Jurkat, Clone E6-1 (cell line): ENCODE measurements at places on chromosomes 16 and 17.

- no peak for DNase-seq
These were observed 983 bp downstream of the VAT1L start for GRCh38 chr16:77789085-77790008.

DNA sequence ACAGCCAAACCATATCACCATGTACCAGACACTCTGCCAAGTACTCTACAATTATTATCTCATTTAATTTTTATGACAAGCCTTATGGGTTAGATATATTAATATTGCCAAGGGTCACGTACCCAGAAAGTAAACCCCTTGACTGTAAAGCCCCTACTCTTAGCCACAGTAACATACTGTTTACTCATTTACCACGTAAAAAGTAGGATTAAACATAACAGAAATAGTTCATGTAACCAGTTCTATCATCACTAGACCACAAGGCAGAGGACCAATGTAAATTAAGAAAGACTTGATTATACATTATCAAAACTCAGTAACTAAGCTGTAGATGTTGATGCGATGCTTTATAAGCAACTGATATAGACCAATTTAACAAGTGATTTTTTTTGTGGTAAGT, 101.5 kb upstream of the CNTNAP4 start:
- DNase-seq: no peak

DNA sequence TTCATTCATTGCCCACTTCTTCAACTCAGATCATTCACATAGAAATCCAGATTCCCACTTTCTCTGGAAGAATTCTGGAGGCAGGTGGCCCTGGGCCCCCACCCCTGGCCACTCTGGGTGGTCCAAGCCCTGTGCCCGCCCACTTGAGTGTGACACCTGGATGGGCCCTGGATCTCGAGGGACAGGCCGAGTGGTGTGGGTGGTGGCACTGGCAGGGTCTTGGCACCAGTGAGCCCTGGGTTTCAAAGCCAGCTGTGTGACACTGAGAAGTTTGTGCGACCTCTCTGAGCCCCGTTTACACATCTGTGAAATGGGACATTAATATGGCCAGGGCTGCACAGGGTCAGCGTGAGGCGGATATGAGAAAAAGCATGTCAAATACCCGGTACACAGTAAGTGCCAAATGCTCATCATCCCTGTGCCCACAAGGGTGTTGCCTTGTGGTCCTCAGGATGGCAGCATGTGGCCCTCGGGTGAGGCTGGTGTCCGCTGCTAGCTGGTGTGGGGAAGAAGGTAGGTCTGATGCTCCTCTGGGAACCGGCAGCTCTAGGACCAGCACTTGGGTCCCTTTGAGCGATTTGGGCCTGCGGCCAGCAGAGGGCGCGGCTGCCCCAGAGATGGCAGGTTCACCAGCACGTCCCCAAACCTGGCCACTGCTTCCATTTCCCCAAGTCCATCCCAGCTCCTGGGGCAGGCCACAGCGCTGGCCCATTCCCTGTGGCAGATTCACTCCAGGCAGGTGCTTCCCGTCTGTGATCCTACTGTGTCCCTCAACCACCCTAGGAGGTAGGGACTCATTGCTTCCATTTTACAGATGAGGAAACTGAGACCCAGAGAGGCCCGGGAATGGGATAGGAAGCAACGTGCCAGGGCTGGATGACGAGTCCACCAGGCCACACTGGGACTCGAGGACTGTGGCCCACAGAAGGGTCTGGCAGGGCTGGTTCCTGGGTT, 3.6 kb downstream of the OSGIN1 start:
- peak; percentile 57 for DNase-seq

DNA sequence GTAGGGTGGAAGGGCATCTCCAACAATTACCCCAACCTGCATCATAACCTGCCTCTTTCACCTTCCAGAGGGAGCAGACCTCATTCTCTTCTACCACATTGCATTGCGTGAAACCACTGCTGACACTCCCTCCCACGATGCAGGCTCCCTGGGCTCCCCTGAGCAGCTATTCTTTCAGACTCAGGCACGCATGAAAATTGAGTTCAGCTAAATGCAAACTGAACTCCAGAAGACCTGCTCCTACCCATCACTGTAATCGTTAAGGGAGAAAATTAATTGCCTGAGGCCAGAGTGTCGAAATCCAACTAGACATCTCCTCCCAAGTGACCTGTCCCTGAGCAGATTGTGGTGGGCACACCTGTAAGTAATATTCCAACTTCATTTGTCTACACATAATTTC, 186.0 kb downstream of the GRIN2A start:
- DNase-seq: no peak

GRCh38 chr16:6864671-6865070, 468.0 kb upstream of the RBFOX1 start:
- no peak for DNase-seq
